Uterus (tissue), 4 donors: ENCODE measurements at places on chromosomes 13 and 19. TPM values are rescaled to one million over a fixed set of nuclear protein-coding genes. Genes with fewer than 3 reads are reported as not detected.
A peak's percentile ranks its signal among the peaks of the same experiment; 100 is the strongest.

The MAST3 gene
- total RNA-seq = 2.0 TPM

The ZSCAN4 gene
- total RNA-seq = not detected

The CCNA1 gene
- total RNA-seq = 1.9 TPM

The HCN2 gene
- 0.83 TPM for total RNA-seq

The DAND5 gene
- not detected for total RNA-seq

The ZSCAN5B gene
- not detected for total RNA-seq

The TUBB4A gene
- total RNA-seq = not detected

The CEACAM20 gene
- not detected for total RNA-seq

- no peaks in the 10 kb centered on the region for H3K36me3 ChIP-seq
- no peak overlapping the region for H3K4me3 ChIP-seq
- no peaks in the 10 kb centered on the region for H3K4me1 ChIP-seq
- H3K27me3 ChIP-seq = no peaks in the 10 kb centered on the region
- DNase-seq = no peak
- no peak overlapping the region for H3K27ac ChIP-seq
These were observed 1287.7 kb downstream of the SLITRK5 start for GRCh38 chr13:88958821-88959220.

GRCh38 chr13:111219950-111220349 is 100.5 kb upstream of the TEX29 start:
- H3K36me3 ChIP-seq = no peaks in the 10 kb centered on the region
- H3K4me3 ChIP-seq = no peak overlapping the region
- no peaks in the 10 kb centered on the region for H3K4me1 ChIP-seq

GRCh38 chr13:46662690-46663089 is 109.7 kb downstream of the LRCH1 start:
- no peaks in the 10 kb centered on the region for H3K4me1 ChIP-seq
- H3K4me3 ChIP-seq = no peak overlapping the region
- no peaks in the 10 kb centered on the region for H3K27me3 ChIP-seq
- H3K27ac ChIP-seq = peak overlapping the region; percentile 67
- no peaks in the 10 kb centered on the region for H3K36me3 ChIP-seq

GRCh38 chr19:5141129-5141849 is 172.4 kb downstream of the KDM4B start:
- no peak overlapping the region for H3K4me3 ChIP-seq
- H3K36me3 ChIP-seq = no peaks in the 10 kb centered on the region
- no peaks in the 10 kb centered on the region for H3K27me3 ChIP-seq
- H3K4me1 ChIP-seq = no peaks in the 10 kb centered on the region
- H3K27ac ChIP-seq = no peak overlapping the region
- no peak for DNase-seq

DNA sequence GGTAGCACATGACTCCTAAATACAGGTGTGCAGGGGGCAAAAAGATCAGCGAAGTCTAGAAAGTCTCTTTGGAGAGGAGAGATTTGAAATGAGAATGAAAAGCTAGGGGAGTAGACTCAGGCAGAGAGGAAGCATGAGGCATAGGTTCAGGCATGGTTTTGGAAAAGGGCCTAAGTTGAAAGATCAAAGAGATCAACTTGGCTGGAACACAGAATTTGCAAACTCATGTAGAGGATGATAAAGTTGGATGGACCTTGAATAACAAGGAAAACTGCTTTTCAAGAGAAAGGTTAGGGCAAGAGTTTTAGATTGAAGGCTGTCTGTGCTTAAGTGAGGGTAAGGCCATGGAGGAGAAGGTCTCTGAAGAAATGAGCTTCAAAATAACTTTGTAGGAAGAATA is 47.4 kb upstream of the UBAC2 start:
- H3K27ac ChIP-seq = no peak overlapping the region
- no peak for DNase-seq
- no peaks in the 10 kb centered on the region for H3K27me3 ChIP-seq
- H3K4me1 ChIP-seq = no peaks in the 10 kb centered on the region
- H3K36me3 ChIP-seq = no peaks in the 10 kb centered on the region
- no peak overlapping the region for H3K4me3 ChIP-seq

GRCh38 chr13:60355056-60355455 is 42.0 kb upstream of the TDRD3 start:
- H3K4me1 ChIP-seq = no peaks in the 10 kb centered on the region
- no peak for DNase-seq
- H3K36me3 ChIP-seq = no peaks in the 10 kb centered on the region
- H3K27ac ChIP-seq = no peak overlapping the region
- no peaks in the 10 kb centered on the region for H3K27me3 ChIP-seq

GRCh38 chr13:31321457-31321856 is 121.7 kb downstream of the B3GLCT start:
- no peaks in the 10 kb centered on the region for H3K4me1 ChIP-seq
- H3K36me3 ChIP-seq = no peaks in the 10 kb centered on the region
- DNase-seq = no peak
- no peaks in the 10 kb centered on the region for H3K27me3 ChIP-seq

DNA sequence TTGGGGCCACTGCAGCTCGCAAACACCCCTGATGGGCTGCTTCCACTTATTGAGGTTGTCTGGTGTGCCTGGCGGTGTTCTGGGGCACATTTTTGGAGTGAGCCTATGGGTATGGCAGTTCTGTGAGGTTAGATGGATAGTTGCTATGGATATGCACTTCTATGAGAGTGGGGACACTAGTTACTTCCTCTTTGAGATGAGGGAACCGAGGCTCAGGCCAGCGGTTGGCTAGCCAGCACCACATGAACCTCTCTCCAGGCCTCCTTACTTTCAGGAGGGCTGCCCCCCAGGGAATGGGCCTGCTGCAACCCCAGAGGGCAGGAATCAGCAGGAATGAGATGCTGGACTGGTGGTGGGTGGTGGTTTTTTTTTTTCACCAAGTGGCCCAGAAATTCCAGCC is 13.5 kb upstream of the PRR19 start:
- H3K27me3 ChIP-seq = no peaks in the 10 kb centered on the region
- H3K4me3 ChIP-seq = no peak overlapping the region
- no peaks in the 10 kb centered on the region for H3K36me3 ChIP-seq
- H3K4me1 ChIP-seq = no peaks in the 10 kb centered on the region
- DNase-seq = no peak

DNA sequence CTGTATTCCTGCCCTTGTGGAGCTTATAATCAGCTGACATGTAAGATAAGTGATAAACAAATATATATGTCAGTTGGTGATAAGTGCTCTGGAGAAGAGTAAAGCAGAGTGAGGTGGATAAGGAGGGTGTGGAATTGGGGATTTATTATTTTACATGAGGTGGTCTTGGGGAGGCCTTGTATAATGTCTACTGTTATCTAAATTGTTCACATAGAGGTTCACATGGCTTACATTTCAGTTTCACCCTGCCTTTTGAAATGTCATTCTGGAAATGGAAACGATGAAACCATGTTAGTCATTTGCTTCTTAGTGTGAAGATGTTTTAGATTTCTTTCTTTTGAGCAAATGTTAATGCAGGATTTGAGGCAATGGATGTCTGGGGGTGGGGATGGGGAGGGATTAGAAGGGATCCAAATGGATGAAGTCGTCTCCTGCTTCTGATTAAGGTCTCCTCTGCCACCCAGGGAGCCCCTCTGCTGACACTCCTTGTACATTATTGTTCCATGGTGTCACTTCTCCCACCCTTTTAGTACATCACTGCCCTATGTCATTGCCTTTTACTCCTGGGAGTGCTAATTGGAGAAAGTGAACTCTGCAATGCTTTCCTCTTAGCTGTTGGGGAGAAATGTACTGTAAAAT is 14.0 kb downstream of the B3GLCT start:
- peaks cover 6% of the 10 kb centered on the region for H3K4me1 ChIP-seq
- H3K27me3 ChIP-seq = no peaks in the 10 kb centered on the region
- H3K36me3 ChIP-seq = no peaks in the 10 kb centered on the region
- H3K4me3 ChIP-seq = no peak overlapping the region
- no peak for DNase-seq

DNA sequence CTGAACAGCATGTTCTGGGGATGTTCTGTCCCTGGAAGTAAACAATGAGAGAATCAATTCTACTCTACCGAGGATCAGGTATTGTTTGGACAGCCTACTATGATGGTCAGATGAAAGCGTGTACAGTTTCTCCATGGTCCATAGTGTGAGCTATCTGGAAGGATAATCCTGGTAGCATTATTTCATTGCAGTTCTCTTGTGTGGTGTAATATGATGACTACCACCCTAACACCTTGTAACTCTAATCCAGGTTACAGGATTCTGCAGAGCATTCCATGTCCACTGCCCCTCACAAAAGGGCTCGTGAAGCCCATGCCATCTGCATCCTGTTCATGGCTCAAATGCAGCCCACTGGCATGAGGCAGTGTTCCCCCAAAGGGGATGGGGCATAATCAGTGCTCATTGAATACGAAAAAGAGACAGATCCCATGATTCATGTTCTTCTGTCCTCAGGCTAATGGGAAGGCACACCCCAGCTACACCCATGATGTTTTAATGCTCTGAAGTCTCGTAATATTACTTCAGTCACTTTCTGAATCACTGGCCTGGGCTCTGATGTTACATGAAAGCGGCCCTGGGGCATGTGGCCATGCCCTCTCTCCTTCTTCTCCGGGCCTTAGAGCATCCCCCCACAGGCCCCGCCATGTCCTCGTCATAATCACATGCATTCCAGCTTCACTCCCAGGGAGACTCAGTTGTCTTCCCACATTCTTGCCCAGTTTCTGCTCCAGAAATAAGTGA is 68.4 kb downstream of the HSPH1 start:
- DNase-seq = no peak
- no peak overlapping the region for H3K27ac ChIP-seq
- no peaks in the 10 kb centered on the region for H3K4me1 ChIP-seq
- no peaks in the 10 kb centered on the region for H3K27me3 ChIP-seq

GRCh38 chr19:19745496-19746285 is 12.8 kb upstream of the ZNF14 start:
- H3K27ac ChIP-seq = no peak overlapping the region
- no peak for DNase-seq
- no peak overlapping the region for H3K4me3 ChIP-seq
- H3K4me1 ChIP-seq = no peaks in the 10 kb centered on the region

DNA sequence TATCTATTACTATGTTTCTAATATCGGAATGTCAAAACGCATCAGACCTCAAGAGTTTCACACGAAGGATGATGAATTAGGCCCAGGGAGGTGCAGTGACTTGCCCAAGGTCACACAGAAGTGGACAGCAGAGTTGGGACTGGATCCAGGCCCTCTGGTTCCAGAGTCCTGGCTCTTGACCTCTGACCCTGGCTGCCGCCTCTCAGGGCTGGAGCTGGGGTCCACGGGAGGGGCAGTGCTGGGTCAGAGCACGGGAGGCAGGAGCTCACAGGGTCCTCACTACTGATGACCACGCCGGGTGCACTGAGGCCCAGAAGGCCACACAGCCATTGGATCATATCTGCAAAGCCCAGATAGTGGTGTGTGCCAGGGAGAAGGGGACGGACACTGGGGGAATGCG is 9.2 kb upstream of the ASPDH start:
- no peaks in the 10 kb centered on the region for H3K4me1 ChIP-seq
- DNase-seq = no peak
- no peaks in the 10 kb centered on the region for H3K36me3 ChIP-seq
- no peaks in the 10 kb centered on the region for H3K27me3 ChIP-seq
- no peak overlapping the region for H3K27ac ChIP-seq

DNA sequence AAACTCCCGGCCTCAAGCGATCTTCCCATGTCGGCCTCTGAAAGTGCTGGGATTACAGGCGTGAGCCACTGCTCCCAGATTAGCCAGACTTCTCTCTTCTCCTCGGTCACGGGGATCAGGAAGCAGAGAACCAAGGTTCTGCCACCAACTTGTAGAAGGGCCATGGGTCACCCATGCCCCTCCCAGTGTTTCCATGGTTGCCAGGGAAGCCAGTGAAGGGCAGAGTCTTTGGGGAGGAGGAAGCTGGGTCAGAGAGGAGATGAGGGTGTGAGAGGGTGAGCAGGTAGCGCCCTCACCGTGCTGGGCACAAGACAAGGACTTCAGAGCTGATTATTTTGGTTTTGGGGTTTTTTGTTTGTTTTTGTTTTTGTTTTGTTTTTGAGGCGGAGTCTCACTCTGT is 77.1 kb downstream of the GNG7 start:
- no peaks in the 10 kb centered on the region for H3K27me3 ChIP-seq
- no peaks in the 10 kb centered on the region for H3K36me3 ChIP-seq
- H3K27ac ChIP-seq = no peak overlapping the region

DNA sequence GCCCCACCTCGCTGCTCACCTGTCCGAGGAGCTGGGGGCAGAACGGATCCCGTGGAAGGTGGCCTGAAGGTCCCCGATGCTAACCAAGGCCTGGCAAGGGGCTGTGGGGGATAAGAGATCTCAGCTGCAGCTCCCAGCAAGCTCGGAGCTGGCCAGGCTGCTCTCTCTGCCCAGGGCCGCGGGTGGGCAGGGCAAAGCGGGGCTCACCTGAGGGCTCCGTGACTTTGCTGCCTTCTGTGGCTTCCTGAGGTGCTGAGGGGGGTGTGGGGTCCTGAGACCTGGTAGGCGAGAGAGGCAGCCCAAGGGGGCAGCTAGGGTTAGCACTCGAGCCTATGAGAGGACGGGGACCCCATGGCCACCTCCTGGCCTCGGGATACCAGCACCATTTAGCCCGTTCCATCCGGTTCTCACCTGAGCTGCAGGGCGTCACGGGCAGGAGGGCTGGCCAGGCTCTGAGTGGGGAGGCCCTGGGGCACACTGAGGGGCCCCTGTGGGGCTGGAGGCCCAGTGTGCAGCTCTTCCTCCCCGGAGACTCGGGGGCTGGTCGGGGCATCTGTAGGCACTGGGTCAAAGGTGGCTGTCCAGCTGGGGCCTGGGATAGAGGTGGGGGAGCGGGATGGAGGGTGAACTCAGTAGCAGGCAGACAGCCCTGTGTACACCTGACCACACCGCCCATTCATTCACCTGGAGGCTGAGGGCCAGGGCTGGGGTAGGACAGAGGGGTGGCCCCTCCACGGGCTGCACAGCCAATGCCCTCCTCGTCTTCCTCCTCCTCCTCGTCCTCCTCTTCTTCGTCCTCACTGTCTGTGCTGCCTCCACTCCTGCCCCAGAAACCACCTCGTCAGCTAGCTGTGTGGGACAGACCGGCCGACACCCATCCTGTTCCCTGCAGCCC is 3.1 kb upstream of the TMEM86B start:
- H3K36me3 ChIP-seq = no peaks in the 10 kb centered on the region
- DNase-seq = no peak
- H3K27ac ChIP-seq = no peak overlapping the region
- H3K4me1 ChIP-seq = no peaks in the 10 kb centered on the region
- no peak overlapping the region for H3K4me3 ChIP-seq

DNA sequence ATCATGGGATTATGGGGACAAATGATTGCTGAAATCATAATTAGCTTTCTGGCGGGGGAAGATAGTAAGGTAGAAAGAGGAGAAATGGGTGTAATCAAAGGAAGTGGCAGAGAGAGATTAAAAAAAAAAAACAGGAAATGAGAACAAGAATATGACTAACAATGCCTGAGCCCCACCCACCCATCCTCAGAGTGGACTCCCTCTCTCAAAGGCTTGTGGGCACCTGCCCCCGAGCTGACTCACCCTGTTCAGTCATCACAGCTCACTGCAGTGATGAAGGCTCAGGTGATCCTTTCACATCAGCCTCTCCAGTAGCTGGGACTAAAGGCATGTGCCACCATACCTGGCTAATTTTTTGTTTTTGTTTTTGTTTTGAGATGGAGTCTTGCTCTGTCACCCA is 26.4 kb upstream of the TPT1 start:
- no peak overlapping the region for H3K27ac ChIP-seq
- H3K27me3 ChIP-seq = no peaks in the 10 kb centered on the region
- no peak overlapping the region for H3K4me3 ChIP-seq
- no peaks in the 10 kb centered on the region for H3K4me1 ChIP-seq
- no peaks in the 10 kb centered on the region for H3K36me3 ChIP-seq

- H3K27ac ChIP-seq = no peak overlapping the region
- H3K36me3 ChIP-seq = no peaks in the 10 kb centered on the region
- DNase-seq = no peak
- H3K4me3 ChIP-seq = no peak overlapping the region
These were observed 471.9 kb downstream of the KCTD12 start for GRCh38 chr13:76414320-76414719.
